ENCODE measurements at places on chromosomes 2 and 18.

GRCh38 chr18:24293254-24293653 is 104.4 kb downstream of the OSBPL1A start:
- DNase-seq, result peak; percentile 76

DNA sequence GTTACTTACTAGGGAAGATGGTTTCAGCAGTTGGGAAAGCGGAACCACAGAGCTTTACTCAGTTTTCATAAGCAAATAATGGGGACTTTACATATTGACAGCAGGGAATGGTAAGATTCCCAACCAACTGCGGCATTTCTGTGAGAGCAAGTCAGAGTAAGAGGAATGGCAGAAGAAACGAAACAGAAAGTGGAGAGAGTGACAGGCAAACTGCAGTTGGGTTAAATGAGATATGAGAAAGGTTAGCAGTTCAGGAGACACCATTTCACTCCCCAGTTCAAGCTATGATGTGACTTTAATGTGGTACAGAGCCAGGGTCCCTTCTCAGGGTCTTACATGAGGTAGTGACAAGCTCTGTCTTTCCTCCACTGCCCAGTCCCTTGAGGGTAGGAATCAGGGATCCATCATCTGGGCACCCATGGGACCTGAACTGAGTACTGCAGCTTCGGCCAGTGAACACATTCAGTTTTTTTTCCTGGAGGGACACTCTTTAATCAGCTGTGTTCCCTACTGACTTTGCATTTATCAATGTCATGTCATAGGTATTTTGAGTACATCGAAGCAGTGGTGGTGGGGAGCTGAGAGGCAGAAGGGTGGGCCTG is 33.0 kb upstream of the GREB1 start:
- no peak for DNase-seq

- DNase-seq, result no peak
These were observed 2.5 kb downstream of the CD28 start for GRCh38 chr2:203708846-203709396.

- DNase-seq, result no peak
These were observed 20.1 kb upstream of the TTC39C start for GRCh38 chr18:23994361-23994902.

- DNase-seq, result peak; percentile 82
These were observed at the start of gene COL5A2 for GRCh38 chr2:189179570-189179950. COL5A2 (minus strand) TSS chr2:189179761; CDS start chr2:189179604, 157 bp downstream.

GRCh38 chr2:17104454-17104853 is 413.8 kb downstream of the RAD51AP2 start:
- DNase-seq, result no peak

DNA sequence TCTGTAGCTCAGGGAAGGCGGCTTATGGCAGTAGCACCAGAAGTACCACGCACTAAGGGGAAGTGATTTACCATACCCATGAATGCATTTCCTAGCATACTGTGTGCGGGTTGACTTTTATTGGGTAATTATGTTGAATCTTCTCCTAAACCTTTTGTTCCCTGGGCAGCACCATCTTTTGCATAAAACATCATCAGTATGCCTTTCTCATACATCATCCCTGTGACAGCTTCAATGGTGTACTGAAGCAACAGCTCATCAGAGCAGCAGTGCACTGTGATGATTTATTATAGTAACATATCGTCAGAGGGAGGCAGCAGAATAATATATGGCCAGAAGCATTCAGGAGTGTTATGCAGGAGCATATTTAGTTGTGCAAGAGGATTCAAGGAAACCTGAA is 204.9 kb downstream of the CDH7 start:
- no peak for DNase-seq

DNA sequence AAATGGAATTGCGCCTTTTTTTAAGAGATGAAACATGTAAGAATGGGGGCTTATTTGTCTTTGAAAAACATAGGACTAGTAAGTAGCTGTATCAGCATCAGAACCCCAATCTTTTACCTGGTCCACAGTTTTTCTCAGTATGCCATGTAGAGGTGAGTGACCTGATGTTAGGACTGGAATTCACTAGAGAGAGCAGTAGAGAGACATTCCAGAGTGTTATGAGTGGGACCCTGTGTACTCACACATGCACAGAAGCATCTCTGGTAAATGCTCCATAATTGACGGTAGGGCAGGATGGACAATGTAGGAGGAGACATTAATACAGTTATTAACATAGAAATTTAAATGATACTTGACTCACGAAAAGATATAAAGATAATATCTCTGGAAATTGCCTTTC is 1.4 kb upstream of the GALNT13 start:
- DNase-seq, result no peak
